Calu3 (cell line): ENCODE measurements at places on chromosomes 1 and 21. TPM values are rescaled to one million over a fixed set of nuclear protein-coding genes. Genes with fewer than 3 reads are reported as not detected.

The LIN9 gene
- 13.6 and 14.3 TPM in 2 replicates for total RNA-seq

The SPTA1 gene
- total RNA-seq, result 0.49 and 0.66 TPM in 2 replicates

The SYT2 gene
- not detected in 2 replicates for total RNA-seq

DNA sequence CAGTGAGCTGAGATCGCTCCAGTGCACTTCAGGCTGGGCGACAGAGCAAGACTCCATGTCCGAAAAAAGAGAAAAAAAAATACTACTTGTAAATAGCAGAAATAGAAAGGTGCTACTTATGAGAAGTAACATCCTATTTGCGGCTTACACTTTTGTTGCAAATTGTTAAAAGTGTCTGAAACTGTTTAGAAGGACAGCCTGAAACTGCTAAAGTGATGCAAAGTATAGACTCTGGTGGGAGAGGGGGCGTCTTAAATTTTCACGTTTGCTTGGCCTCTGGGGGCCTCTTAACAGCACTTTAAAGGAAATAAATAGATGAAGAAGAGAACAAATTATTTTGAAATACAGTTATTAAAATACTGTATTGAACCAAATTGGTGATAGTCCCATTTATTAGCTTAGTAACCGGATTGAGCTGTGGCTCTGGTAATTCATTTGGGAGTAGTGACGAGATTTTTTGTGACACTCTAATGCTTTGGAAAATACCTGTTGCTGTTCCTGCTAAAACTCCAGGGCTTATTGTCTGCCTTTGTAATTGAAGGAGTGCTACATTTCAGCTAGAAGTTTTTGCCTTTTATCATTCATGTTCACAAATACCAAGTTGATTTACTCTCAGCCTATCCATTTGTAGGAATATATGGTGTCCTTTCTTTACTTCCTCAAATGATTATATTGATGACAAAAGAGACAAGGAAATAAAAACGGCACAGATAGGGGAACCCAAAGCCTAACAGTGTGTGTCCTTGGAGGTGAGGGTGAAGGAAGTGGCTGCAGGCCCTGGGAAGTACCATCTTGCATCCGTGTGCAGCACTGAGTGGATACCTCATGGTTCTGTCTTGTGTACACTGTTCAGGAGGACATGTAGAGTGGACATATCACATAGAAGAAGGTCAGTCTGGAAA lies 6.2 kb downstream of the PKNOX1 start:
- DNase-seq, result no peak

- no peak for DNase-seq
These were observed 2.3 kb downstream of the LHX9 start for GRCh38 chr1:197919346-197920066.

DNA sequence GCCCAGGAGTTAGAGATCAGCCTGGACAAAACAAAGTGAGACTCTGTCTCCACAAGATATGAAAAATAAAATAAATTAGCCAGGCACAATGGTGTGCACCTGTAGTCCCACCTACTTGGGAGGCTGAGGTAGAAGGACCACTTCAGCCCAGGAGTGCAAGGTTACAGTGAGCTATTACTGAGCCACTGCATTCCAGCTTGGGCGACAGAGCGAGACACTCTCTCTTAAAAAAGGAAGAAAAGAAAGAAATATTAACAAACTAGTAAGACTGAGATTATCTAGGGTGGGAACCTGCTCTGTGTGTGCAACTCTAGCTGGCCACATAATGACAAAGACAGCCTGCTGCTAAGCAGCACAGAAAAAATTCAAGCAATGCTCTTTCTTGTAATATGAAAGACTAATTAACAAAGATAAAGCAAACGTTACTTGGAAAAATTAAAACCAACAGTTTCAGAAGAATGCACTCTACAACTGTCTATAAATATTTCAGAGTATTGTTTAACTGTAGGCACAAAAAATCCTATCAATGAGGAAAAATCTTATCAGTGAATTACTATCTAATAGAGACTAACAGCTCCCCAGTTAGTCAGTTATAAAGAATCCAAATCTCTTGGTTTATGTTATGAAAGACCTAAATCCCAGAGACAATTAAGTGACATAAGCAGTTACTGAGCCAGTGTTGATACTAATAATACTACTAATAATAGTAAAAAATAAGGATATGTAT lies 74.5 kb downstream of the ENAH start:
- no peak for DNase-seq

GRCh38 chr1:15992582-15993500 lies 11.2 kb upstream of the SRARP start:
- DNase-seq, result no peak
